ENCODE measurements at places on chromosomes 4 and X.

- no peak for DNase-seq
Observed at GRCh38 chr4:537436-538264, 38.4 kb downstream of the TMEM271 start.

GRCh38 chrX:41478381-41478911, 31.3 kb downstream of the NYX start:
- no peak for DNase-seq

DNA sequence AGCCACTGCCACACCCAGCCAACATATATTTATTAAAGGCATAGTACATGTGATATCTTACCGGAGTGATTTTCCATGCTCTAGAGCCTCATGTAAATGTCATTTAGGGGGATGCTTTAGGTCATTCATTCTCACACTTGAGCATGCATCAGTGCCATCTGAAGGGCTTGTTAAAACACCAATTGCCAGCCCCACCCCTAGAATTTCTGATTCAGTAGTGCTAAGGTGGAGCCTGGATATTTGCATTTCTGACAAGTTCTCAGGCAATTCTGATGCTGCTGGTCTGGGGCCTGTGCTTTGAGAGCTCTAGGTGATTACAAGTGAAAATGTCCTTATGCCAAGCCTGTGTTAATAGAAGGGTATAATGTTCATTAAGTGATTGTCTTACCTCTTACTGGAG, 107.7 kb downstream of the PHEX start:
- peak; percentile 44 for DNase-seq

DNA sequence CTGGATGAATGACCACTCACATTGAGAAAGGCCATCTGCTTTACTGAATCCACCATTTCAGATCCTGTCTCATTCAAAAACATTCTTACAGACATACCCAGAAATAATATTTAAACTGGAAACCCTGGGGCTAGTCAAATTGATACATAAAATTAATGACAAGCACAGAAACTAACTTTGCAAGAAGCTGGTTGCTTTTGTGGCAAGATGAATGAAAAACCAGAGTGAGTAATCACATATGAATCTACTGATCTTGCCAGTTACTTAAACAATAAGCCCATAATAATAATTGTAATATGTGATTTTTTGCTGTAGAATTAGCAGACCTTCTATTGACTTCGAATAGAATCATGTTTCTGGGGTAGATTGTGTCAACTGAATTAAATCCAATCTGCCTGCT, 235.1 kb downstream of the PPARGC1A start:
- no peak for DNase-seq

GRCh38 chr4:98838977-98839618, 89.8 kb downstream of the EIF4E start:
- DNase-seq, result no peak

DNA sequence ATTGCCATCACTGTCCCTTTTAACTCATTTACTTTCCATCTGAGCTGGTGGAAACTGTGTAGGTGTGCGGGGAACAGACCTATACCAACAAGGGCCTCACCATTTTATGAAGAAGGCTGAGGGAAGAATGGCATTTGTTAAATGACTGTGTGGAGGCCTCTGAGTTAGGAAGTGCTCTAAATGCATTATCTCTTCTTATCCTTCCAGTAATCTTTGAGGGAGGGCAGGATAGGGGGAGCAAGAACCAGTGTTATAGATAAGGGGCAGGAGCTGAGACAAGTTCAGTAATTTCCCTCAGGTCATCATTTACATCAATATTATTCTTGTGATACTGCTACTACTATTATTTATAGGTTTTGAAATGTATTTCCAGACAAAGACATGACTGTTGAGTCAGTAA, 122.4 kb upstream of the PDLIM3 start:
- DNase-seq, result no peak

DNA sequence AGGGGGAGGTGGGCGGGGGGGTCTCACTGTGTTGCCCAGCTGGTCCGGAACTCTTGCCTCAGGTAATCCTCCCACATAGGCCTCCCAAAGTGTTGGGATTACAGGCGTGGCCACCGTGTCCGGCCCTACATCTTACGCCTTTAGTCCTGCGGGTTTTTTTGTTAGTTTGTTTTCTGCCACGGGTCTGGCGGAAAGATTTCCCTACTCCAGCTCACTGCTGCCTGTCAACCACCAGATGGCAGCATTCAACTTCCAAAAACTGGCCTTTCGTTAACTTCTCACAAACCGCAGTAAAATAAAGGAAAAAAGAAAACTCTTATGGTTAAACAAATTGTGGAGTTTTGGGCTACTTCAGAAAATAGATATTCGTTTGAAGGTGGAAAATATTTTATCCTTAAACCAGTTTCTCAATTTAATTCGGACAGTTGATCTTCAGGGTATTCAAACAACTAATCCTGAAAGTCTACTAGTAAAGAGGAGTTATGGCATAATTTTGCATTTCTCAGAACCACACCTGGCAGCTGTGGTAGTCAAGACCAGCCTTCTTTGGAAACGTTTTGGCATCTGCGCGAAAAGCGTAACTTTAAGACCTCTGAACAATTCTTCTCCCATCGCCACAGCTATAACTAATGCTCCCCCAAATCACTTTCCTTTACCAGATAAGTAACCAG, 41.1 kb downstream of the LUZP4 start:
- DNase-seq, result peak; percentile 6

GRCh38 chrX:28022371-28022770, 41.1 kb upstream of the DCAF8L1 start:
- DNase-seq, result no peak

- no peak for DNase-seq
Observed at GRCh38 chrX:7147413-7147977, at the start of gene STS. Gene STS (plus strand): TSS chrX:7147712. CDS start chrX:7253200, 105,488 bp downstream.

DNA sequence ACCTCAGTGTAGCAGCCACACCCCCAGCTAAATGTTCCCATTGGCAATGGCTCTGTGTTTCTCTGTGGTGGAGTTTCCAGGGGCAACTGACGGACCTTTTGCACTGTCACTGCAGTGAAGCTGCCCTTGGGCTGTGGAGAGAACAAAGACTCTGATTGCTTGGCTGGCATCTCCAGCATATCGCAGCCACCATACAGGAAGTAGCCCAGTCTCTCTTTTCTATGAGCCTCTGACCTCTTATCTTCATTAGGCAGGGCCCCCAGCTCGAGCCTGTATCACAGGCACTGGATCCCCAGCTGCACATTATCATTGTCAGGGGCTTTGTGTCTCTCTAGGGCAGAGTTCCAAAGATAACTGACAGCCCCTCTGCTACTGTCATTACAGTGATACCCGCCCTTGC, 483.5 kb downstream of the ARAP2 start:
- no peak for DNase-seq

DNA sequence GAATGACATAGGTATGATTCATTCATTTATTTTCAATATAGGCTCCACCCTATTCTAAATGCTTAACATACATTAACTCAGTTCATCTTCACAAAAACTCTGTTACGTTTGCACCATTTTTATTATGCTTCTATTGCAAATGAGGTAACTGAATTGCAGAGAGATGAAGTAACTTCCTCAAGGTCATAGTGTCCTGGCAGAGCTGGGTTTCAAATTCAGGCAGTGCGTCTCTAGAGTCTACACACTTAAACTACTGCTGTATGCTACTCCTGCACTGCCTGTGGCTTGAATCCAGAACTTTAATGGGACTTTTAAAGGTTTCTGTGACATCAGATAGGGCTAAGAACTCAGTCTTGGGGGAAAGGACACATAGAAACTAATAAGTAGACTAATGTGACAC, 413.4 kb downstream of the UBE2NL start:
- DNase-seq, result no peak

GRCh38 chr4:92969650-92970379, 666.0 kb downstream of the GRID2 start:
- DNase-seq, result no peak

Data from NCI-H2029 (cell line).